ENCODE measurements at places on chromosomes 2 and 18. TPM values are rescaled to one million over a fixed set of nuclear protein-coding genes. Genes with fewer than 3 reads are reported as not detected.
A peak's percentile ranks its signal among the peaks of the same experiment; 100 is the strongest.

DNA sequence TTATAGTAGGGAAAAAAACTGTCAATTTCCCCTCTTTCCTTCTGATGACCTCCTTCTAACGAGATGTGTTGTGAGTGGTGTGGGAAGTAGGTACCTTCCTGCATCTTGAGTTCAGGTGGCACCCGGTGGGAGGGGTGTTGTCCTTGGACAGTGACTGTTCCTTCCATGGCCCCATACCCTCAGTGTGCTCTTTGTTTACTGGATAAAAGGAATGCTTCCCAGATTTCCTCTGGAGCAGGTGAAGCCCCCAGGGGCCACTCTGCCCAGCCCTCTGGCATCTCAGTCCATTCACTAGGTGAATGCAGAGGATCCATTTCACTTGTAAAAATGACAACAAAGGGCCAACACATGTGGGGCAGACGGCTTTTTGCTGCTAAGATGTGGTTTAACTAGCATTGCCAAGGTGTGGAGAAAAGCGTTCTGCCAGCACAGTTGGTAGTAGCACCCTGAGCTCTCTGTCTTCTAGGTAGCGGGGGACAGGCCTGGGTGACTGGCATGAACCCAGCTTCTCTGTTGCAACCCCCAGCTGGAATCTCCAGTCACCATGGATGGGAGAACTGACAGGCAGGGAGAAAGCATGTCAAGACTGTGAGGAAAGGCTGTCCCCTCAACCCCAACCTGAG, 6.9 kb downstream of the GDF7 start:
- DNase-seq: no peak

DNA sequence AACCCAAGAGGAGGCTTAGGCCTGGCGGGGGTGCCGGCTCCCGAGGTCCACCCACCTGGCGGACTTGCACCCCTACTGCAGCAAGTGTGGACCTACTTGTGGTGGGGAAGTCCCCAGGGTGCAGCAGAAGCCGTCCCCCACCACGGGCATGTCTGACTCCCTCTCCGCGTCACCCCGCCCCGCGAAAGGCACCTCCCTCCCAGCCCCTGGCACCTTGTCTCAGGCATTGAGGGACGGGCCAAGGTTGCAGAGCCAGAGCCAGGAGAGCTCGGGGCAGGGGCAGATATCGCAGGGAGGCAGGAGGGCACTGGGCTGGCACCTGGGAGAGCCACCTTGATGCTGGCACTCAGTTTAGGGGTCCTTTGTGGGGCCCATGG, 19.0 kb downstream of the CROCC2 start:
- no peak for DNase-seq

- DNase-seq: no peak
Observed at GRCh38 chr2:201413143-201413542, 38.1 kb downstream of the TRAK2 start.

DNA sequence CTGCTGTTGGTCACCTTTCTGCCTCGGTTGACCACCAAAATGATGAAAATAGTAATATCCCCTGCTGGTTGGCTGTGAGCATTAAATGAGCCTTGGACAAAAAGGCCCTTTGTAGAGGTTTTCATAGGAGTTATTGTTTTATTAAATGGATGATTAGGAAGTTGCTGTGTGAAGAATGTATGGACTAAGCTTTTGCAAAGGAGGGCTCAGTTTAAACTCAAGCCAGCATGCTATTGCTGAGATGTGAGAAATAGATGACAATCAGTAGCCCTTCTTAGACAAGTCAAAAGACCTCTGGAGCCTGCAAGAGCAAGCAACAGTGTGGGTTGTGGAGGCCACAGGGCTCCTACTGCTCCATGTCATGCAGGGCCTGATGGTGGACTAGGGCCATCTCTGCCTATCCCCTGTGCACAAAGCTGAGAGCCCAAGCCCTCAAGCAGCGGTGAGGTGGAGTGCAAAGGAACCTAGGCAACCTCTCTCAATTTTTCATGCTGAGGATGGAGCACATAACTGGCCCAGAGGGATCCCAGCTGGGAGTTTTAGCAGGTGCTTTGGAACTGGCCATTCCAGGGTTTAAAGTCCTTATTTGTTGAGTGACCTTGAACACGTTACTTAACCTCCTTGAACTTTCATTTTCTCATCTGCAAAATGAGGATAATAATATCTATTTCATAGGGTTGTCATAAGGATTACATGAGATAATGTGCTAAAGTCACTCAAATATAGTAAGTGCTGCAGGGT, 37.1 kb downstream of the FOSL2 start:
- DNase-seq: no peak

- no peak for DNase-seq
Observed at GRCh38 chr2:109345653-109346480, 216.9 kb downstream of the SH3RF3 start.

- no peak for DNase-seq
Observed at GRCh38 chr18:3093624-3094337, 80.8 kb upstream of the LPIN2 start.

DNA sequence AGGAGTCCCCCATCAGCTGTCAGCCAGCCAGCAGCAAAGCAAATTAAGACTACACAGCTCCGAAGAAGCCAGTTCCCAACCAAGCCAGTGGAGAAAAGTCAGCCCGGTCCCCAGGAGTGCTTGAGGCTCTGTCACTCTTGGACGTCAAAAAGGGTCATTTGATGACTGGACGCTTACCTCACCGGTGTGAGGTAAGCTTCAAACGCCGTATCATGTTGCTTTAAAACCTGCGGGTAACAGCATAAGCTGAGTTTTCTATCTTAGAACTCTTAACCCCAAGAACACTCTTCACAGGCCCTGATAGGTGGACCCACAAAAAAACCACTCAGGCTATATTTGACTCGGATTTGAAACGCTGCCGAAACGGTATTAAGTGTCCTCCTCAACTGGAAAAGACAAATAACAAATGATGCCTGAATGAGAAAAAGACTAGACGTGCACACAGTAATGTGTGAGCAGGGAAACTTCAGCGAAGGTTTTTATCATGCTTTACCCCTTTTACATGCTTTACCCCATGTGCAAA, 682 bp upstream of the LNPK start:
- no peak for DNase-seq

- DNase-seq: no peak
Observed at GRCh38 chr18:67549946-67550345, 33.4 kb upstream of the DSEL start.

GRCh38 chr2:42132966-42133641, 36.0 kb upstream of the EML4 start:
- DNase-seq: peak; percentile 86

DNA sequence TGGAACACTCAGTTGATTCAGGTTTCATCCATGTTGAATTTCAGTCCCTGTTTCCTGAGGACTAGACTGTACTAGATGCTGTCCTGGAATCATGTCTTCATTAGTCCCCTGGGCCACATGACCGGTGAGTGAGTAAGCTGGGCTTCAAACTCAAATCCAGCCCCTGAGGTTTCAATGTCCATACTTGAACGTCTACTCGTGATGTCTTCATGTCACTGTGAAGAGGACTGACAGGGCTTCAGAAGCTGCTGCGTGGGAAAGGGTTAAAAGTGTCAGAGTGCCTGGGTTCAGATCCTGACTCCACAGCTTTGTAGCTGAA, 101.2 kb downstream of the CDK15 start:
- no peak for DNase-seq

DNA sequence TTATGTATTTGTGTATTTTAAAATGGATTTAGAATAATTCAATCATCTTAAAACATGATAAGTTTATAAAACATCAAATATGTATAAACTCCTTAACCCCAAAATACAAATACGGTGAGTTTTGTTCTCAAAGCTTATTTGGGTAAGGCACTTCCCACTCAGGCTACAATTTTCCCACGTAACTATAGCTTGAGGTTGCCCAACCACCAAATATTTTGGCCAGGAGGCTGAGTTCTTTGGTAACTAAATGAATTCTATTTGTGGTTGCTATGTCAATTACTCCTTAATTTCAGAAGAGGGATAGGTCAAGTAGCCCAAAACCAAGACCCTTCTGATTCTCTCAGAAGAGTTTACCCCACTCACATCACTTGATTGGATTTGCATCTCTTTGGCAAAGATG, 70.4 kb downstream of the MYL12B start:
- DNase-seq: no peak

The REG3A gene
- total RNA-seq: not detected

The LBX2 gene
- 0.95 TPM for total RNA-seq

The AQP12A gene
- not detected for total RNA-seq

The GNAL gene
- 6.1 TPM for total RNA-seq

The CCDC74A gene
- total RNA-seq: 6.2 TPM

The RSAD2 gene
- total RNA-seq: 11.1 TPM
